ENCODE measurements at places on chromosomes 2 and 18. TPM values are rescaled to one million over a fixed set of nuclear protein-coding genes. Genes with fewer than 3 reads are reported as not detected.

DNA sequence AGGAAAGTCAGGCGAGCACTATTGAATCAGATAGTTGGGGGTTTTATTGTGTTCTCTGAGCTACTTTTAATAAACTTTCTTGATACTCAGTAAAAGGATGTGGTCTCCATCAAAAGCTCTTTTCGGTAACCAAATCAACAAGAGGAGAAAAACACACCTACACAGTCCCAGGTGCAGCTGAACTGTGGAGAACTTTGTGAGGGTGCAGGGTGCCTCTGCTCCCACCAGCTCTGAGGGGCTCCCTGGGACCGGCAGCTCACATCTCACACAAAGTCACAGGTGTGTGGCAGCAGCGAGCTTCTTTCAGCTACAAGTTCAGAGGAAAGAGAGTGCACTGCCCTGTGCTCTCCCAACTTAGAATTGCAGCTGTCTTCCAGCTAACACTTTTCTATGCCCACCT is 650.4 kb downstream of the RNF144A start:
- DNase-seq, result peak; percentile 31

- DNase-seq, result no peak
Observed at GRCh38 chr18:32362484-32362883, 108.2 kb downstream of the GAREM1 start.

Gene TUBA4B
- total RNA-seq, result not detected

DNA sequence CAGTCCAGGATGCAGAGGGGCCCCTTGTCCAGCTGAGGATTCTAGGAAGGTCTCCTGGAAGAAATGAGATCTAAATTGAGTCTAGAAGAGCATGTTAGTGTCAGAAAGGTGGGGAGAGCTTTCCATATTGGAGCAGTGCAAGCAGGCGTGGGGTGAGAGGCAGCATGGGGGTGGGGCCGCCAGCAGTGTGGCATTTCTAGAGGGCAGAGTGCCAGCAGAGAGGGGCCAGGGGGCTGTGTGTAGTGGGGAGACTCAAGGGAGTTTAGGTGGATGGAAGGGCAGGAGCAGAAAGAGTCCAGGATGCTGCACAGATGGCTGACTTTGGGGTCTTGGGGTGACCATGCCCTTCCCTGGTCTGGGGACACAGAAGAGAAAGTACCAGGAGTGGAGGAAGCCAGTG is 2.1 kb downstream of the VIL1 start:
- no peak for DNase-seq

Gene RAD51AP2
- not detected for total RNA-seq

- no peak for DNase-seq
Observed at GRCh38 chr2:192004188-192004963, 157.5 kb upstream of the CAVIN2 start.

Gene SOX11
- not detected for total RNA-seq

- no peak for DNase-seq
Observed at GRCh38 chr18:37476182-37476581, 89.4 kb downstream of the CELF4 start.

DNA sequence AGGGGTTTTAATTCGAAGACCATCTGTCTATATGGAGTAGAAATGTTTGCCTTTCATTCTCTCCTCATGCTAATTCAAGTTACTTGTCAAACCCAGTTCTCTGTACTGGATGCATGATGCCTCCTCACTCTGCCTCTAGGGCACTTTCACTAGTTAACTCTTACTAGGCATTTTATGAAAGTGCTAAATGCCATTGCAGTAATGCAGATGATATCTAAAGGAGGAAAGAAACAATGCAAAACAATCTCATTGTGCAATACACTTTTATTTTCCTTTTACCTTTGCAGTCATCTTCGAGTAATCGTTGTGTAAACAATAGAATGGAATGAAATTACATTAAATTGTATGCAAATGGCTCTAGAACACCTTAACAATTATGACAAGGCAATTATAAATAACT is 293.6 kb downstream of the STK39 start:
- DNase-seq, result no peak

Gene DHRS9
- 10.2 TPM for total RNA-seq

DNA sequence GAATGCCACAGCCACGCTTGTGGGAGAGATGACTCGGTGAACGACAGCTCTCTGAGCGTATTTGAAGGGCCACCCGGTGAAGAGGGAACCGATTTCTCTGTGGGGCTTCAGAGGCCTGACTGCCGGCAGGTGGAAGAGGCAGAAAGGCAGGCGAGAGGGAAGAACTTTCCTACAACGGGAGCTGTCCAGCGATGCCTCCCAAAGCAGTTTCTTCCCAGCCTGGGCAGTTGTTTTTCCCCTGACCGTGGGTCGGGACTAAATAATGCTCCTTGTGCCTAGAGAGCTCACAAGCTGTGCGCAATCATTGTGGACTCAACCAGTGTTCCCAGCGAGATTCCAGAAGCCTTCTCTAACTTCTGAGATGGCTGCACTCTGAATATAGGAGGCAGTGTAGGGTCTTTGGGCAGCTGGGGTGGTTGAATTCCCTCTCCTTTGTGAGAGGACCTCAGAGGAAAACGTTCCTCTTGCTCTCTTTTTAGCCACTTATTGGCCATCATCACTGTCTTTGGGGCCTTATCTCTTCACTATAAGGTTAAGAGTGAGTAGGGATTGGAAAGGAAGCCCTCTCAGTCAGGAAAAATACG is 710 bp downstream of the SEC11C start:
- peak; percentile 32 for DNase-seq

DNA sequence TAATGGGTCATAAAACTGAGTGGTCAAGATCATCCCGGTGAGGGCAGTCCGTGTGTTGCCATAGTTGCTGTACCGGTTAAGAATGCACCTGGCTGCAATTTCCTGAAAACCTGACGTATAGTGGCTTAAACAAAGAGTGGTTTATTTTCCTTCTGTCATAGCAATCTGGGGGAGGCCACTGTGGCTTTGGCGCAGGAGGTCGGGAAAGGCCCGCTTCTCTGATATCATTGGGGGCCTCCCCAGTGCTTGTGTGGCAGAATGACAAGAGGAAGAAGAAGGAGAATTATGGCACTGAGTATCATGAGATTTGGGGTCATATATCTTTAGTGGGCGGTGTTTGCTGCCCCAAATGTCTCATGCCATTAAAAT is 4.4 kb downstream of the C2orf92 start:
- no peak for DNase-seq

GRCh38 chr2:189483980-189484740 is 42.9 kb downstream of the WDR75 start:
- DNase-seq, result no peak
